ENCODE measurements at places on chromosomes 5 and 9. TPM values are rescaled to one million over a fixed set of nuclear protein-coding genes. Genes with fewer than 3 reads are reported as not detected.

- DNase-seq, result no peak
Measured at GRCh38 chr5:107592515-107592914, 78.2 kb downstream of the EFNA5 start.

CDH10 gene
- total RNA-seq, result 0.13 TPM

DNA sequence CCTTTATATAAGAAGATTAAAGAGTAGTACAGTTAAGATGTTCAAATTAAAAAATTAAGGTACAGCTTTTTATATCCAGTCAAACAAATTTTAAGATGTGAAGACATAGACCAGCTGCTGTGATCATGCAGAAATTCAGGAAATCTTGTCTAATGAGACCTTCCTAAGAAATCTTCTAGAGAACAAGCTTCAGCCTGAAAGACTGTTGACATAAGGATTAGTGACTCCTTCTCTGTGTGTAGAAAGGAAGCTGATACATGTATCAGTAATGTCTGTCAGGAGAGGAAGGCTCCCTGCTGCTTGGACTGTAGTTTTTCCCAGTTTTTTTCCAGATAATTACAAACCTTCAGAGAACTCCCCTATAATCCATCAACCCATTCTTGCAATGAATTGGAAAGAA is 75.8 kb upstream of the PCSK5 start:
- no peak for DNase-seq

DNA sequence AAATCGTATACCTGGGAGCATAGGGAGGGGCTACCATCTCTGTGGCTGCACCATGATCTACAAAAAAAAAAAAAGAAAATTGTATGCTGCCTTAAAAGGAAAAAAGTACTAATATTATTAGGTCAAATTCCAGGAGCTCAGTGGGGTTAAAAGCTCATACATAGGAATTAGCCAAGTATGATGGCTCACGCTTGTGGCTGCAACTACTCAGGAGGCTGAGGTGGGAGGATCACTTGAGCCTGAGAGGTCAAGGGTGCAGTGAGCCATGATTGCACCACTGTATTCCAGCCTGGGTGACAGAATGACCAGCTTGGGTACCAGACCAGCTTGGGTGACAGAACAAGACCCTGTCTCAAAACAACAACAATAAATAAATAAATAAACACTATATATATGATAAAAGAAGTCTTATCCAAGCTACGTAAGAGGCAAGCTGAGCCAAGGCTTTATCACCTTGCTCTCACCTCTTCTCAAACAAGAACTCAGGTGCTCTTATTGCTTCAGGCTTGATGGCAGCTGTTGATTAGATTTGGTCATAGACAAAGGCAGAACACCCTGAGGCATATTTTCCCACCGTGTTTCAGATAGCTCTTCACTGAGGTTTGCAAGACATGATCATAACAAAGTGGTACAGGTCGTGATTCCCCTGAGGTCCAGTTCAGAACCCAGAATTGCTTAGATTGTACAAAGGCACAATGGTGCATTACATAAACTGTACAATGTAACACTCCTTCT is 3.3 kb upstream of the FBXW11 start:
- no peak for DNase-seq

GRCh38 chr5:151072630-151073025 is 8.2 kb downstream of the TNIP1 start:
- DNase-seq, result no peak

GRCh38 chr5:159905496-159905895 is 10.8 kb upstream of the ADRA1B start:
- no peak for DNase-seq

- no peak for DNase-seq
Measured at GRCh38 chr9:93397661-93398373, 53.7 kb upstream of the FAM120A start.

INSL4 gene
- not detected for total RNA-seq

PCDHB2 gene
- total RNA-seq, result 3.8 TPM

PTPRD gene
- 4.7 TPM for total RNA-seq

- DNase-seq, result no peak
Measured at GRCh38 chr9:106648799-106649198, 214.2 kb upstream of the ZNF462 start.

DNA sequence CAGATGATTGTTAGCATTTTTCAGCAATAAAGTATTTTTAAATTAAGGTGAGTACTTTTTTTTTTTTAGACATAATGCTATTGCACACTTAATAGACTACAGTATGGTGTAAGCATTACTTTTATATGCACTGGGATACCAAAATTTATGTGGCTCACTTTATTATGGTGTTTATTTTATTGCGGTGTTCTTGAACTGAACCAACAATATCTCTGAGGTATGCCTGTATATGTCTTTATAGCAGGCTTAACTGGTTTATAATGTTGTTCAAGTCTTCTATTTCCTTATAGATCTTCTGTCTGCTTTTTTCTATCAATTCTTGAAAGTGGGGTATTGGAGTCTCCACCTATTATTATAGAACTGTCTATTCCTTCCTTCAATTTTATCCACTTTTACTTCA is 18.0 kb downstream of the ZBTB43 start:
- DNase-seq, result no peak

GKAP1 gene
- 11.5 TPM for total RNA-seq

GRCh38 chr5:161284445-161284844 is 262.1 kb downstream of the GABRB2 start:
- DNase-seq, result no peak

DNA sequence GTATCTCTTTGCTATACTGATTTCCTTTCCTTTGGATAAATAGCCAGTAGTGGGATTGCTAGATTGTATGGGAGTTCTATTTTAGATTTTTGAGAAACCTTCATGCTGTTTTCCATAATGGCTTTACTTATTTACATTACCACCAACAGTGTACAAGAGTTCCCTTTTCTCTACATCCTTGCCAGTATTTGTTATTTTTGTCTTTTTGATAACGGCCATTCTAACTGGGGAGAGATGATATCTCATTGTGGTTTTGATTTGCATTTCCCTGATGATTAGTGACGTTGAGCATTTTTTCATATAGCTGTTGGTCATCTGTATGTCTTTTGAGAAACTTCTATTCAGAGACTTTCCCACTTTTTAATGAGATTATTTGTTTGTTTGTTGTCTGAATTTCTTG is 25.8 kb downstream of the NADK2 start:
- DNase-seq, result no peak

OR1N2 gene
- not detected for total RNA-seq

DNA sequence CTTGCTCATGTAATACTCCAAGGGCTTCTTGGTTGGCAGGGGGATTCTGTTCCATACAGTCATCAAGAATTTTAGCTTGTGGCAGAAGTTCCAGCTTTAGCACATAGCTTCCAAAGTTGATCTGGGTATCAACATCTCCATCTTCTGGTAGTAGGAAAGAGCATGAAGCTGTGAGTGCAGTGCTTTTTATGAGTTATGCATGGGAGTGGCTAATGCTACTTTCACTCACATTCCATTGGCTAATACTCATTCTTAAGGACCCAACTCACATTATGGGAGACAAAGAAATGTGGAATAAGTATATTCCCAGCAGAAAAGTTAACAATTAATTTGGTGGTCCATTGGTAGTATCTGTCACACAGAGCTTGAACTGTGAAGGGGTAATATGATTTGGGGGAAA is 194.2 kb upstream of the CHD1 start:
- no peak for DNase-seq

DNA sequence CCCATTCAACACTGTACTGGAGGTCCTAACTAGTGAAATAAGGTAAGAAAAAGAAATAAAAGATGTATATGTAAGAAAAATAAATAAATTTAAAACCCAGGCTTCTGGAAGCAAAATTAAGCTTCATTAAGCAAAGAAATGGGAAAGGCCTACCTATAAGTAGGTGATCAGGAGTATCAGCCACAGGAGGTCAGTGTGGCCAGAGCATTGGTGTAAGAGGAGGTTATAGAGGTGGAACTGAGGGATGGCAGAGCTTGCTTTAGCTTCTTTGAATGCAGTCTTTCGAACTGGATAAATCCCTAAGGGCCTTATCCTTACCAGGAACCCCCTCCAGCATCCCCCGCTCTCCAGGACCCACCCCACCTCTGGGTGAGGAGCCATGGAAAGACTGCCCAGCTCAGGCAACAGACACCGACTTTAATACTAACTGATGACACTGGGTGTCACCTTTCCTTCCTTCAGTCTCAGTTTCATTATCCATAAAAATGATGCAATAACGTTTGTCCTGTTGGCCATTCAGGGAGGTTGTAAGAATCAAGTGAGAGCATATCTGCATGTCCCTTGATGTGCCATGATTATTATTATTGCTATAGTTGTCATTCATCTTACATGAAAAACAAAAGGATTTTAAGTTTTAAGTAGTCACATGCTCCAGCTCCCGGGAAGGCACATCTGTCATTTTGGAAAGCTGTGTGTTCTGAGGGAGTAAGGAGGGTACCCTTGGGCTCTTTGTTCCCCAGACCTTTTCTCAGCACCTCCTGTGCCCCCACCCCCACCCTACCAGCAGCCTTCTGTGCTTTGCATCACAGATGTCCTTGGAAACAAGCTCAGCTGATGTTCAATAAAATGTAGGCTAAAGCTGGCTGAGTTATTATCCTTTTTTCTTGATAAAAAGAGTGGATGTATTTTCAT is 50.8 kb upstream of the CTNNA1 start:
- no peak for DNase-seq

DNA sequence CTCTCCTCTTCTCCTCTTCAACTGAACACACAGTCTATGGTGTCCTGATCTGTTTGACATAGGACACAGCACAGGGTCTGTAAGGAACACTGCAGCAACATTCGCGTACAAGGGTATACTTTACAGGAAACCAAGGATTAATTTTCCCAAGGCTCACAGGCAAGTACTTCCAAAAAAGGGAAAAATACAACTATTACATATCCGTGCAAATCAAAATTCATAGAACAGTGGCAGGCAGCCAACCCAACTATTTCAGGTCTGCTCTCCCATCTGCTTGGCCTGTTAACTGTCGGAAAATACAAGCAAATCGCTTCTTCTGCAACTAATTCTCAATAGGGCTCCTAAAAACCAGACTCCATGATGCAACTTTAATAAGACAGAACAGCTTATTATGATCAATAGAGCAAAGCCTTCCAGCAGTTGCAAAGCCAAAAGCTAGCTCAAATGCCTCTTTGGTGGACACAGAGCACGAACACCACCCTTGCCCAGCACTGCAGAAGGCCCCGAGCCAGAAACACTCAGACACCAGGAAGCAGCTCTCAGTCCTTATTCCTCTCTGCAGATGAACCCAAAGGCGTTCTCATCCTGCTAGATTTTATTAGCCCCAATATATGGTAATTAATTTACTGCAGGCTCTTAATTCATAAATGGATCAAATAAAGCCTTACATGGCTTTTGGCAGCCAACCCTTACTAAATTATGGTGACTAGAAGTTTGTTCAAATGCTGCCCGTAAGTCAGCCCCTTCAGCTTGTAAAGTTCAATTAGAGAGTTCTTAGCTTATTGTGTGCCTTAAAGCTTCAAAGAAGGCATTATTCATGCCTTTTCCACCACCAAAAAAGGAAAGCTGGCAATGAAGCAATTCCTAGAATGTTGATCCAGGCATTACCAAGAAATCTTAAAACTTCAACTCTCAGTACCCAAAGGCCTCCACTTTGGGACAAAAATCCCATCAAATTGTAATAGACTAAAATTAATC is 68.8 kb downstream of the ZNF608 start:
- no peak for DNase-seq

- DNase-seq, result no peak
Measured at GRCh38 chr9:92712767-92713166, 42.8 kb upstream of the IPPK start.

- DNase-seq, result no peak
Measured at GRCh38 chr5:176157656-176158055, 80.6 kb upstream of the SIMC1 start.

ERAP2 gene
- total RNA-seq, result 14.8 TPM

CARD9 gene
- total RNA-seq, result 4.0 TPM

GRCh38 chr5:101782352-101783103 is 513.6 kb downstream of the SLCO4C1 start:
- DNase-seq, result no peak

GRCh38 chr5:11181940-11182339 is 420.9 kb upstream of the DAP start:
- no peak for DNase-seq

GRCh38 chr5:71586052-71586940 is 844 bp upstream of the MCCC2 start:
- DNase-seq, result no peak

GRCh38 chr9:19922476-19923118 is 133.8 kb upstream of the SLC24A2 start:
- DNase-seq, result no peak

SPRY4 gene
- total RNA-seq, result 59.3 TPM

DNA sequence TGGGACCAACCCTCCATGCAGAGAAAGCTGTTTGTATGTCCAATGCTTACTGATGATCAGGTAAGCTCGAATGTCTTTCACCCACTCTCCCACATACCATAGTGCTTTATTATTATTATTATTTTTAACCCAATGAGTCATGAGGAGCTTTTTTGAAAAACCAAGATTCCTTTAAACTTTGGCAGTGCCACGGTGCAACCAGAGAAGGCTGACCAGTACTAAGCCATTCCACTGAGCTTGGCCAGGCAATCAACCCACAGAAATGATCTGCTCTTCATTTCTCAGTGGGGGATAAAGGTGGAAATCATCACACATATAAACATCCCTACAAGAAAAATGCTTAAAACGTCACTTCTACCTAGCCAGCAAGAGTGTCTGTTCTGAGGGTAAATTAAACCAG is 35.5 kb downstream of the JAKMIP2 start:
- no peak for DNase-seq

DNA sequence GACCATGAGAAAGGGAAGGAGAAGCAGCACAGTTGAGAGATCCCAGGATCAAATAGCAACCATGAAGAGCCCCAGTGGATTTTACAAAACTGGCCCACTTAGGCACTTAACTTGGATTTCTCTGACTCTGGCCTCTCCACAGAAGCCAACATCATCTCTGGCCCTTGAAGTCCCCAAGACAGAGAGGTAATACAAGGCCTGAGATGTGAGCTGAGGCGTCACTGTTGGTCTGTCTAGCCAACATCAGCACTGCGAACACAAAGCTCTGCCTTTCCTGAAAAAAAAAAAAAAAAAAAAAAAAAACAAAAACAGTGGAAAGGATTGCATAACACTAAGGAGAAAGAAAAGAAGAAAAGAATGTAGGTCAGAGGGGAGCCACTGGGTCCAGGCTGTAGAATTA is 378.3 kb downstream of the BRINP1 start:
- peak; percentile 56 for DNase-seq

CDH6 gene
- 24.5 TPM for total RNA-seq

- DNase-seq, result no peak
Measured at GRCh38 chr5:122102825-122103224, 24.8 kb upstream of the LOX start.

GRCh38 chr5:113235884-113236283 is 198.9 kb downstream of the TSSK1B start:
- no peak for DNase-seq

MOB3B gene
- 14.9 TPM for total RNA-seq

IL11RA gene
- 31.3 TPM for total RNA-seq
